Spinal cord (tissue), 10 donors: ENCODE measurements at places on chromosomes 11 and 22. TPM values are rescaled to one million over a fixed set of nuclear protein-coding genes. Genes with fewer than 3 reads are reported as not detected.
A peak's percentile ranks its signal among the peaks of the same experiment; 100 is the strongest.

DNA sequence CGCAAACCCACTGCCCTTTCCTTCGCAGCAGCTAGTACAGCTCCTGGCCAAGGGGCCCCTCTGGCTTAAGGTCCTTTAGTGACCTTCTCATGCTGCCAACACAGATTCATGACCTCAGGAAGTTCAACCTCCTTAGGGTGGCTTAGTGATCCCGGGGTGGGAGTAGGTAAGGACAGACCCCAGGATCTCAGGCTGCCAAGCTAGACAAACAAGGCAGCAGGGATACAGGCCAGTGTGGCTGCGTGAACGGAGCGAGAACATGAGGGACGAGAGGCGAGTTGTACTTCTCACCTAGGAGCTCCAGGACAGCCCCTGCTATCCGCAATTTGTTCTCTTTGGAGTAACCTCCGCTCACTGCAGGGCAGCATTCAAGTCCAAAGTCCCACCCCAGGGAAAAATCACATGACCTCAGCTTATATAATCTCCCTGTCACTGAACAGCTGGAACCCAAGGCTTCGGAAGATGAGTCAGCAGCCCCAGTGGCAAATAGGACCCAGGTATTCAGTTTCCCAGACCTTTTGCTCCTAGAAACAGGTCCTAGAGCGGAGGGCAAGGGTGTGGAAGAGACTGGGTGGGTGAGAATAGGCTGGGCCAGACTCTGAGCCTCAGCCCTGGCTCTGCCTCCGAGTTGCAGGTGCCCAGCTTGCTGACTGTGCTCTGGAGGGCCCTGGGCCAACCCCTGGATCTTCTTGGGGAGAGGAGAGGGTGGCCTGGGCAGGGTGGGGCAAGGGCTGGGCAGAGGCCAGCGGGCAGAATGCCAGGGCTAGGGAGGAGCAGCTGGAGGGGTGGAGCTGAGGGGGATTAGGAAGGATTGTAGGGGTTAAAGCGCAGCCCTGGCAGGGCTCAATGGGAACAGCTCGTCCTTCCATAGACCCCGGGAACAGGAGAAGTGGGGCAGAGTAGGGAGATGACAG lies 13.1 kb downstream of the USP2 start:
- peaks cover 15% of the 10 kb centered on the region for H3K36me3 ChIP-seq
- peaks cover 95% of the 10 kb centered on the region for H3K4me1 ChIP-seq
- no peak overlapping the region for H3K4me3 ChIP-seq
- DNase-seq: no peak

DNA sequence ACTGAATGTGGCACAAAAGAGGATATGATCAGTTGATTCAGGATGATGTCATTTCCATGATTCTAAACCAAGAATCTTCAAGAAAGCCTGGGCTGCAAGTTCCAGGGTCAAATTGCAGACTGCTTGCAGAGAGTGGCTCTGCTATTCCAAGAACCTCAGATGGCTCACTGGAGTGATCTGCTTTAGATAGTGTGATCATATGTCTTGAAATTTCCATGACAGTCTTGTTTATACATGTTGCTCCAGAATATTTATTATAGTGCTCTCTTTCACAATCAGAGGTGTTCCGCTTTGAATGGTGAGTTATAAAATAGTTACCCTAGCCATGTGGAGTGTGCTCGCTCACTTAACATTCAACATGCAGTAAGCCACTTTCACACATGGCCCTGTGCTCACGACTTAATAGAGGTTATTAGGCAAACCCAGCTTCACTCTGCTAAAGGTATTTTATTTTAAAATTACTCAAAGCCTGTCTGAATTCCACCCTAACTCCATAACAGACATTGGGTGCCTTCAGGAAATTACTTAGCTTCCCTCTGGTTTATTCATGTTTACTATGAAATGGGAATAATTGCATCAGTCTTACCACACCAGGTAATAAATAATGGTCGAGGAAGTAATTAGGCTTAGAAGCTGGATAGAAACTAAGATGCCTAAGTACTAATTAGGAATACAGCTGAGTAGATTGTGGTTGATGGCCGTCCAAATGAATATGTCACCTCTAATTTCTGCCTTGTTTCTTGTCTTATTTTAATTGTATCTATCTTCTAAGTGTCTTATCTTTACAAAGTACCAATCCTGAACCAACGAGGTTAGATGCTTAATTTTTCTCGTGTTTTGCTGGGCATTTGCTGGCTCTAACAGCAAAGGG lies 187.9 kb downstream of the ETS1 start:
- H3K27ac ChIP-seq: no peak overlapping the region
- H3K4me1 ChIP-seq: peaks cover 3% of the 10 kb centered on the region
- no peaks in the 10 kb centered on the region for H3K36me3 ChIP-seq
- DNase-seq: no peak

DNA sequence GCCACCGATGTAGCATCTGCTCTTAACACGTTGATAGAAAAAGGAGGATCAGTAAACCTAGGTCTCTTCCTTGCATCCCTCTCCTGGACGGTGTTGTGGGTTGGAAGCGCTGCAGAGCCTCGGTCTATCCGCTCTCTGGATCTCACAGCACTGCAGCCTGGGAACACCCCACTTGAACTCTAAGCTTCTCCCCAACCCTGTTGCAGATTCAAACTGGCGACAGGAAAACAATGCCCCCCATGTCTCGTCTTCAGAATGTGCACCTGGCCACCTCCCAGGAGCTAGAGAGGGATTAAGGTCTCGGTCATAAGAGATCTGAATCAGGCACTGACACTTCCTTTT lies 454 bp downstream of the TMEM218 start:
- peak overlapping the region; percentile 91 for H3K27ac ChIP-seq
- DNase-seq: no peak
- H3K4me3 ChIP-seq: peak overlapping the region; percentile 98
- H3K27me3 ChIP-seq: no peaks in the 10 kb centered on the region
- H3K36me3 ChIP-seq: no peaks in the 10 kb centered on the region

DNA sequence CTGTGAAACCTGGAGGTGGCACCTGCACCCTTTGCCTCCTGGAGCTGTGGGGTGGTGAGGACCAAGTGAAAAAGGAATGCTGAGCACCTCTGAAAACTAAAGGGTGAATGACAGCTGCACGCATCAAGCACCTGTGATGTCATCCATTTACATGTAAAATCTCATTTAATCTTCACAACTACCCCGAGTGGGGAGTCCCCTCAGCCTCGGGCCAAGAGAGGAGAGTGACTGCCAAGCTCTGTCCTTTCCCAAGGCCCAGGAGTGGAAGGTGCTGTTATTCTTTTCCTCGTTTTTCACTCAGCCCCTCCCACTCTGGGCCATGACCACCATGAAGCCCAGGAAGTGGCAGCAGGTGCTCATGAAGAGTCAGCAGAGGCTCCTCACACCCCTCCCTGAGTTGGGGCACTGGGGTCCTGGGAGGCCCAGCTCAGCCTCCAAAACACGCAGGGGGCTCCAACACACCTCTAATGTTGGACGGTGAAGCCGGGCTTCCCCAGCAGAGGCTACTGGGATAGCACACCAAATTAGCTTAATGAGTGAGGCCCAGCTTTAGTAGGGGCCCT lies 35.7 kb downstream of the NECTIN1 start:
- no peaks in the 10 kb centered on the region for H3K27me3 ChIP-seq
- peaks cover 53% of the 10 kb centered on the region for H3K4me1 ChIP-seq
- no peak for DNase-seq
- peaks cover 3% of the 10 kb centered on the region for H3K36me3 ChIP-seq
- H3K4me3 ChIP-seq: no peak overlapping the region

- H3K4me1 ChIP-seq: peaks cover 7% of the 10 kb centered on the region
- DNase-seq: no peak
- no peak overlapping the region for H3K27ac ChIP-seq
- H3K4me3 ChIP-seq: no peak overlapping the region
- H3K27me3 ChIP-seq: no peaks in the 10 kb centered on the region
Observed at GRCh38 chr11:12516387-12517105, 139.2 kb downstream of the PARVA start.

MMP11 gene
- 4.3 TPM for total RNA-seq

DNA sequence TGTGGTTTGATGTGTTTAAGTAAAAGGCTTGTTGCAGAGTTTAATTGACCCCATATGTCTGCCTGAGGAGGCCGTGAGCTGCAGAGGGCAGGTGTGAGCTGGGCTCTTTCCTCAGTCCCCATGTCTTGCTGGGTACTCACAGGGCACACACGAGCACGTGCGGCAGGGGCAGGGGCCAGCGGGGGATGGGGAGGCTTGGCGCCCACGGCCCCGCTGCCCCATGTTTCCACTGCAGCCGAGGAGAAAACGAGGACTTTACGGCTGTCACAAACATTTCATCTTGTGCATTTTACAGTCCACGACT lies 24.7 kb upstream of the CCDC188 start:
- H3K4me1 ChIP-seq: peaks cover 56% of the 10 kb centered on the region
- no peak overlapping the region for H3K27ac ChIP-seq
- no peak overlapping the region for H3K4me3 ChIP-seq
- H3K36me3 ChIP-seq: no peaks in the 10 kb centered on the region

DNA sequence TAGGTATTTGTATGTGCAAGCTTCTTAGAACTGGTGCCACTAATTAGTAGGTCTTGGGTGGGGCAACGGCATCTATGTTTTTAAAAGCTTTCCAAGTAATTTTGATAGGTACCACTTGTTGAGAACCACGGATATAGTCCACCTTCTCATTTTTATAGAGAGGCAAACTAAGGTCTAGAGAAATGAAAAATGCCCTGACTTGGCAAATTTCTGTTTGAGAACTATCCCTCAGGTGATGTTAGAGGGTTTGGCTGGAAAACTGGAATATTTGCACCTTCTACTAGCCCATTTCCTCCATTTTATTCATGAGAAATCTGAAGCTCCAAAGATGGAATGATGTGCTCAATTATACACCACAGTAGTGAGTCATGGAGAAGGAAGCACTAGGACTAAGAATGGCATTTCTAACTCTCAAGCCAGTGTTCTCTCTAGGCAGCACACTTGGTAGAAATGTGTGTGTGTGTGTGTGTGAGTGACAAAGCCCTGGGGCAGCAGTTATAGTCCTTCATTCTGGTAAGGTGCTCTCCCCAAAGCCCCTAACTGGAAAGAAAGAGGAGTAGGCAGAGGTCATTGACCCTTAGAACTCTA lies 1.8 kb upstream of the TMEM86A start:
- no peak overlapping the region for H3K27ac ChIP-seq
- H3K36me3 ChIP-seq: peaks cover 14% of the 10 kb centered on the region
- H3K4me3 ChIP-seq: no peak overlapping the region
- H3K27me3 ChIP-seq: no peaks in the 10 kb centered on the region
- peaks cover 19% of the 10 kb centered on the region for H3K4me1 ChIP-seq
